ENCODE measurements at places on chromosomes 11 and 22. TPM values are rescaled to one million over a fixed set of nuclear protein-coding genes. Genes with fewer than 3 reads are reported as not detected.

DNA sequence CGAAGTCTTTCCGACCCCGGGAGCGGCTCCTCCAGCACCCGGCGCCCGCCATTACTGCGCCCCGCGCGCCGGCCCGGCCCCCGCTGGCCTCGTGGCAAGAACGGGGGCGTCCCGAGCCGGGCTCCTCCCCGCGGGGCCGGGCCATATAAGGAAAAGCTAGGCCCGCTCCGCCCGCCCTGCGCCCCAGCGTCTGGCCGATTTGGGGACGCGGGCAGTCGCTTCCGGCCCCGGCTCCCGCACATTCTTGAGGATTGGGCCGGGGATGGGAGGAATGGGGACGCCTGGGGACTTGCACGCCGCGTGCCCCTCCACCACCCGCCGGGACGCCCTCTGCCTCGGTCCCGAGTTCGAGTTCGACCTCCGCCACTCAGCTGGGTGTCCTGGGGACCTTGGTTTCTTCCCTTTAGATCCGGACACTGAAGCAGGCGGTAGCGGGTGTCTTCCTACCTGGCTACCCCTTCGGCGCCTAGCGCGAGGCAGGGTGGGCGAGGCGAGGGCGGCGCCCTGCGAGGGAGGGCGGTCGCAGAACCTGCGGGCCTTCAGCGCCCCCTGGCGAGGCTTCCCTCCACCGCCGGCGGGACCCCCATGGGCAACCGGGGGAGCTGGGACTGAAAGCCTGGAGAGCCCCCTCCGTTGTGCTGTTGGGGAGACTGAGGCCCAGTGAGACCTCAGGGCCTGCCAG lies 3.8 kb downstream of the SMTN start:
- H3K27ac ChIP-seq = peak overlapping the region; percentile 94
- H3K36me3 ChIP-seq = peaks cover 25% of the 10 kb centered on the region
- DNase-seq = peak; percentile 96
- no peaks in the 10 kb centered on the region for H3K27me3 ChIP-seq
- peak overlapping the region; percentile 76 for H3K4me3 ChIP-seq

DNA sequence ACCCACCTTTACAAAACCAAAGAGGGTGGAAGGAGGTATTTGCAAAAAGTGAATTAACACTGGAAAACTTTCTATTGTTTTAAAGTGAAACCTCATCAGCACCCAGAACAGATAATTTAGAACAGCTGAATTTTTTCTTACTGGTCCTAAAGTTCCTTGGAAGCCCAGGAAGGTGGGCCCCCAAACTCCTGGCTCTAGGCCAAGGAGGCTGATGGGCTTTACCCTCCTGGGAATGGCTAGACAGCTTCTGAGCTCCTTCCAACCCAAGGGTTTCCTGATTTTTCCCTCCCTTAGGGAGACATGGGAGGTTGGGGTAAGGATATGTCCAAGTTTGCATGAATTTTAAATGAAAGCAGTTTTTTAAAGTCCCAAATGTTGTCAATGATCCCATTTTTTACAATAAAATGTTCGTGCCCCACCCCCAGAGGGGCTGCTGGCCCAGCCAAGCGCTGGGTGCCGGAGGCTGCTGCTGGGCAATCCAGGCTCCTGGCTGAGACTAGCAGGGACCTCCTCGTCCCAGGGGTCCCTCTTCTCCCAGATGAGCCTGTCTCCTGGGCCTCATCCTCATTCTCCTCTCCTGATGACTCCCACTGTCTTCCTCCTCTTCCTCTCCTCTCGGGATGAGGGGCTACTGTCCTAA lies 28.4 kb downstream of the RELT start:
- no peaks in the 10 kb centered on the region for H3K4me1 ChIP-seq
- no peak for DNase-seq
- H3K4me3 ChIP-seq = no peak overlapping the region
- H3K27me3 ChIP-seq = no peaks in the 10 kb centered on the region
- H3K36me3 ChIP-seq = peaks cover 30% of the 10 kb centered on the region
- no peak overlapping the region for H3K27ac ChIP-seq

- peaks cover 62% of the 10 kb centered on the region for H3K4me1 ChIP-seq
- peak overlapping the region; percentile 71 for H3K4me3 ChIP-seq
Measured at GRCh38 chr11:66334605-66335442, 1.4 kb downstream of the RIN1 start.

DNA sequence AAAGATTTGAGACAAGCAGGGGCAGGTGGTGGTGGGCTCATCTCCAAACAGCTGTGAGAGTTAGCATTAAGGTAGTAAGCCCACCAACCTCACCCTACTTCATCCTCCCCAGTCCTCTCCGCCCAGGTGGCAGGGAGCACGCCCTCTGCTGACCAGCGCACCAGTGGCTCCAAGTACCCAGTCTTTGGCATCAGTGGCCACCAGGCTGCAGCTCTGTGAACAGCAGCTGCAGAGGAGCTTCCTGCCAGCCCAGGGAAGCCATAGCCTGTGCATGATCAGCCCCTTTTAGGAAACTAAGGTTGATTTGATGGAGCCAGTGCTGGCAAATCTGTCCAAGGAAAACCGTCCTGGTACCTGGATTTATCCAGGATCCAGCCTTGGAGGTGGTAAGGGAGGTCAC lies 21.7 kb downstream of the CAVIN3 start:
- H3K36me3 ChIP-seq = no peaks in the 10 kb centered on the region
- DNase-seq = no peak

DNA sequence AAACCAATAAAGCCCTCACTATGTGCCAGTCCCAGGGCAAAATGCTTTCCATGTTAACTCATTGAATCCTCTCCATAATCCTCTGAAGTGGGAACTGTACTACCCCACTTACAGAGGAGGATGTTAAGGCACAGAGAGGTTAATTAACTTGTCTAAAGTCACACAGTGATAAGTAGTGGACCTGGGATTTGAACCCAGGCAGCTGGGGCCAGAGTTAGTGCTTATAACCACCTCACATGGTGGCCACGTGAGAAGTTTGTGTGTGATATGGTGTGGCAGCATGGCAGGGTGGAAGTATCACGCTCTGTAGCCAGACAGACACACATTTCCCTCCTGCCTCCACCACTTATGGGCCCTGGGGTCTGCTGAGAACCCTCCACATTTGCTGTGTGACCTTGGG lies 16.5 kb downstream of the PARVG start:
- H3K4me3 ChIP-seq = no peak overlapping the region
- no peaks in the 10 kb centered on the region for H3K36me3 ChIP-seq
- no peak overlapping the region for H3K27ac ChIP-seq
- no peaks in the 10 kb centered on the region for H3K4me1 ChIP-seq
- H3K27me3 ChIP-seq = peaks cover 39% of the 10 kb centered on the region

- no peak for DNase-seq
- H3K27ac ChIP-seq = no peak overlapping the region
- H3K27me3 ChIP-seq = peaks cover 7% of the 10 kb centered on the region
- no peaks in the 10 kb centered on the region for H3K36me3 ChIP-seq
Measured at GRCh38 chr22:19713650-19714311, 522 bp upstream of the SEPTIN5 start.

DNA sequence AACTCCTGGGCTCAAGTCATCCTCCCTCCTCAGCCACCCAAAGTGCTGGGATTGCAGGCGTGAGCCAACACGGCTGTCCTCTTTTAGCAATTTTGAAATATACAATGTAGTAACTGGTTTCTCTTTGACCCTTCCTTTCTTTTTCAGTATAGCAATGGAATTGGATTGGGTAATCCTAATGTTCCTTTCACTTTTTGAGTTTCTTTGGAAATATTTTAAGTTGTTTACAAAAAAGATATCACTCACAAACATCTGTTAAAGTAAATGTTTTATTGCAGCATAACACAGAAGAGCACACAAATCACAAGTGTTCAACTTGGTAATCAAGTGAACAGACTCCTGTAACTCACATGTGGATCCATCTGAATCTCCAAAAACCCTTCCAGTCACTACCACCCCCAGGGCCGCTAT lies 44.6 kb upstream of the EP300 start:
- no peaks in the 10 kb centered on the region for H3K27me3 ChIP-seq
- no peak overlapping the region for H3K4me3 ChIP-seq
- no peaks in the 10 kb centered on the region for H3K36me3 ChIP-seq
- H3K27ac ChIP-seq = no peak overlapping the region

The CRYAB gene
- 153 TPM for total RNA-seq
